Smooth muscle cell of the brain vasculature (primary cell): ENCODE measurements at places on chromosomes 5 and 9.
A peak's percentile ranks its signal among the peaks of the same experiment; 100 is the strongest.

GRCh38 chr5:27598576-27598975 lies 560.2 kb upstream of the CDH9 start:
- no peak for DNase-seq

- no peak for DNase-seq
Observed at GRCh38 chr9:137058521-137059234, 4.8 kb upstream of the ENTPD2 start.

DNA sequence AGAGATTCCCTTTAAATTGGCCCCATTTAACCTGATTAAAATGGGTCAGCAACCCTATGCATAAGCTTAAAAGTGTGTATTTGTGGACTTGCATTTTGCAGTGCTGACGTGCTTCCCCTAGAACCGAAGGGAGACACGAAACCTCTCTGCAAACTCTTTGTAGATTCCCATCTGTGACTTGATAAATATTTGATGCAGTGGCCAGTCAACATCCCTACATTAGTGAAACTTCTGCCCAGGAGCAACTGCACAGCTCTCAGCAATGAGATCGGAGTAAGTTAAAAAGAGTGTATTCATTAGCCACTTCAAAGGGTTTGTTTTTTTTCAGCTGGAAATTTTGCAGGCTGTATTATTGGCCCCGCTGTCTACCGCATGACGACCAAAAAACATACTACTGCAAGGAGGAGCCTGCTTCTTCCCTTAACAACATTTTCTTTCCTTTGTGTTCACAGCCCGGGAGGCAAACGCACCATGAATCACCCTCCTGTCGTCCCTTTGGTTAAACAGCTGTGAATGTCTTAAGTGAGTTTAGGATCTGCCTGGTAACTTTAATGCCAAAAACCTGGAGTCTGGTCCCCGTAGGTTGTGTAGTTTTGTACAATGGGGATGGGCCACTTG lies 38.0 kb upstream of the TCERG1 start:
- no peak for DNase-seq

DNA sequence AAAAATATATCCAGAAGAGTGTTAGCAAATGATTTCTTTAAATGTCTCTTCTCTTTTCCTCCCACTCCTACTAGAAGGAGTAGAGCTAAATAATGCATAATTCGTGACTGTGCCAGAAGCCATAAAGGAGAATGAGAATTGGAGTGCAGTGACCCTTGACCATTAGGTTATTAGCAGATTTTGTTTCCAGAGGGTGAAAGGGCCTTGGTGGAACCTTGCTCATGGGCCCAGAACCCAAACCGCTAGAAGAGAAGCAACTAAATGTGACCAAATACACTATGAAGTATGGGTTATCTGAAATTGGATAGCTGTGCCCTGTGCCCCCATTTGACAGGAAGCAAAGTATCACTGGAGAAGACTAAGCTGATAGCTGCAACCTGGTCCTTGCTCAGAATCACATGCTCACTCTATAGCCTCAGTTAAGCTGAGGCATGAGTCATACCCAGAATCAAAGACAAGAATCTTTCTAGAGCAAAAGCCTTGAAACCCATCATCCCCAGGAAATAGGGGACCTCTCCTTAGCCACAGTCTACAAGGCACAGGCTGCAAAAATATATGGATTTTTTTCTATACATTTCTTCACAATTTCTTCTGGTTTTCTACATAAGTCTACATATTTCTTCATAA lies 36.3 kb downstream of the CAPSL start:
- no peak for DNase-seq

DNA sequence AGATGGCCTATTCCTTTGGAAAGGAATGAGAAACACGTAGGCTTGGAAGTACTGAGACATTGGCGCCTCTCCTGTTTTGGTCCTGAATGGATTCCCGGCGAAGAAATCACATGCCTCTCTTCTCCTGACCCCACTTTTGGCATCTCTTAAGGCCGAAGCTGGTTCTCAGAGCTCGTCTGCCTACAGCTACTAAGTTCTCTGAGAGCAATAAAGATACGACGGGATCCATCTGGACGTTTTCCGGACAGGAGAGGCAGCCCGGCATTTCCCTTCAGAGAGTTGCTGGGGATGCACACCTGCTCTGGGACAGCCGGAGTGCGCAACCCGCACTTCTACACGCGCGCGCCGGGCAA lies 336.8 kb upstream of the PUM3 start:
- no peak for DNase-seq

DNA sequence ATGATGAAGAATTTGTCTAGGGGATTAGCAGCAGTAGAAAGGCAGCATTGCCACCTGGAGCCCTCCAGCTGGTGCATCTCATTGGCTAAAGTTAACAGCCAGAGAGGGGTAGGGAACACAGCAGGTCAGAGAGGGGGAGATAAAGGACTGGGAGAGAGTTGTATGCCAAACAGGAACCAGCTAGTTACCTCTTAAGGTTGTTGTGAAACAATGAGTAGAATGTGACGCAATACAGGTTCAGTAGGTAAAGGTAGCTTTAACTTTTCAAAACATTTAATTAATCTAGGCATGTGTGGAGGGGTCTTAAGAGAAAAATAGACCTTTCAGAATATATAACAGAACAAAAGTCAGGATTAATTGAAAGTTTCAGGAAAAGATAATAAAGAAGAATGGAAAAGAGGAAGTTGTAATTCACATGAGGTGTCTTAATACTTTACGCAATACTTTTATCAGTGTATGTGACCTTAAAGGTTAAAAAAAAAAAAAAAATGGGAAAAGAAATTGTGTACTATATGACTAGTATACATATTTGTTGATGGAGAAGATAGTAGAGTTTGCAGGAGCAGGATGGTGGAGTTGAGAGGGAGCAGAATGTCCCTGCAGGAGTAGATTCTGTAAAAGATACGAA lies 14.3 kb downstream of the FBXO38 start:
- no peak for DNase-seq

- no peak for DNase-seq
Observed at GRCh38 chr9:97640325-97640724, 6.7 kb downstream of the NCBP1 start.

GRCh38 chr9:83536332-83536731 lies 1.9 kb downstream of the FRMD3 start:
- DNase-seq = no peak

- peak; percentile 70 for DNase-seq
Observed at GRCh38 chr5:172559004-172559932, 81.8 kb upstream of the NEURL1B start.

DNA sequence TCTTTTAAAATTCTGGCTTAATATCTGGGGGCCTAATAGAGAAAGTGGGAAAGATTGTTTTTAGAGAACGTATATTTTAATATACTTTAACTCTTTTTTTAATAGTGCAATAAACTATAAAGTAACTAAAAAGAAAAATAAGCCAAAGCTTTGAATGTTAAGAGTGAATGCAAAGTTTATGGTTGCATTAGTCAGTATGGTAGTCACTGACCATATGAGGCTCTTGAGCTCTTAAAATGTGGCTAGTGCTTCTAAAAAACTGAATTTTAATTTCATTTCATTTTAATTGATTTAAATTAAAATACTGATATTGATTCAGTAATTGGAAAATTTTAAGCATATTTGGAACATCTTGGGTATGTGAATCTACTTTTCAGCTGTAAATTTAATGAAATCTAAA lies 310.7 kb downstream of the PJA2 start:
- DNase-seq = no peak

- DNase-seq = no peak
Observed at GRCh38 chr9:12351293-12352044, 341.7 kb upstream of the TYRP1 start.

GRCh38 chr9:113993838-113994540 lies 84.1 kb downstream of the AMBP start:
- DNase-seq = no peak

DNA sequence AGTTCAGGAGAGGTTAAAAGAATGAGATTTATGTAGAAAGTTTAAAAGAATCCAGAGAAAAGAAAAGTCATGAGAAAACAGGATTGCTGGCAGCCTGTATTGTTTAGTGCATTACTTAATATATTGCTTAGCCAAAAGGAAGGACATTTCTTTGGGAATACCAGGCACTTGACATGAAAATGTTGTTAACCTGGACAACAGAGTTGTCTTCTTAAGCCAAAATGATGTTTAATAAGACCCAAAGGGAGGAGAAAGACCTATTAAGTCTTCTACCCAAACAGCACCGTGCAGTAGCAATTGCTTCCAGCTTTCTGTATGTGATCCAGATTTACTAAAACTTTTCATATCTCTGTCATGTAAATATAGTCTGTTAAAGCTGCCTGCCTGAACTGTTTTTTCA lies 74.0 kb upstream of the PRLR start:
- no peak for DNase-seq

DNA sequence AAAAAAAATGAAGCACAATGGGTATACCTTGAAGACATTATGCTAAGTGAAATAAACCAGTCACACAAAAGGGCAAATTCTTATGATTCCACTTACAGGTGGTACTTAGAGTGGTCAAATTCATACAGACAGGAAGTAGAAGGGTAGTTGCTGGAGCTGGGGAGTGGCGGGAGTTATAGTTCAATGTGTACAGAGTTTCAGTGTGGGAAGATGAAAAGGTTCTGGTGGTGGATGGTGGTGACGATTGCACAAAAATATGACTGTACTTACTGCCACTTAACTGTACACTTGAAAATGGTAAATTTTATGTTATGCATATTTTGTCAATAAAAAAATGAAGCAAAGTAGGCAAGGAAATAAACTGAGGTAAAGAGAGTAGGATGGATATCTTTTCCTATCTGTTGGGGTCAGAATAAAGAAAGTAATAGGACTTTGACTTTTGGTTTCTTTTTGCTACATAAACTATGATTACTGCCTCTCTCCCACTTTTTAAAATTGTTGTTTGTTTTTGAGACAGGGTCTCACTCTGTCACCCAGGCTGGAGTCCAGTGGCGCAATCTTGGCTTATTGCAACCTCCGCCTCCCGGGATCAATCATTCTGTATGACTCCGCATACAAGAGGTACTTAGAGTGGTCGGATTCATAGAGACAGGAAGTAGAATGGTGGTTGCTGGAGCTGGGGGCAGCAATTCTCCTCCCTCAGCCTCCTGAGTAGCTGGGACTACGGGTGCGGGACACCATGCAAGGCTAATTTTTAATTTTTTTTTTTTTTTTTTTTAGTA lies 4.0 kb upstream of the PSAT1 start:
- DNase-seq = no peak

DNA sequence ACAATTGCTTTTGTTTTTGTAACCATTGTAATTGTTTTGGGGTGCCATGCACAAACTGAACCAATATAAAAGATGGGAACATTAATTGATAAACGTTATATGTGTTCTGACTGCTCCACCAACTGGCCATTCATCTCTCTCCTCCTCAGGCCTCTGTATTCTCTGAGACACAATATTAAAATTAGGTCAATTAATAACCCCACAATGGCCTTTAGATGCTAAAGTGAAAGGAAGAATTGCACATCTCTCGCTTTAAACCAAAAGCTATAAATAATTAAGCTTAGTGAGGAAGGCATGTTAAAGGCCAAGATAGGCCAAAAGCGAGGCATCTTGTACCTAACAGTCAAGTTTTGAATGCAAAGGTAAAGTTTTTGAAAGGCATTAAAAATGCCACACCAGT lies 448.4 kb upstream of the ITGA1 start:
- DNase-seq = no peak

GRCh38 chr9:104617418-104617817 lies 586 bp downstream of the OR13C9 start:
- DNase-seq = no peak

GRCh38 chr5:149581931-149582768 lies 852 bp downstream of the ARHGEF37 start:
- peak; percentile 68 for DNase-seq

- no peak for DNase-seq
Observed at GRCh38 chr9:14891332-14891731, 18.9 kb downstream of the FREM1 start.

DNA sequence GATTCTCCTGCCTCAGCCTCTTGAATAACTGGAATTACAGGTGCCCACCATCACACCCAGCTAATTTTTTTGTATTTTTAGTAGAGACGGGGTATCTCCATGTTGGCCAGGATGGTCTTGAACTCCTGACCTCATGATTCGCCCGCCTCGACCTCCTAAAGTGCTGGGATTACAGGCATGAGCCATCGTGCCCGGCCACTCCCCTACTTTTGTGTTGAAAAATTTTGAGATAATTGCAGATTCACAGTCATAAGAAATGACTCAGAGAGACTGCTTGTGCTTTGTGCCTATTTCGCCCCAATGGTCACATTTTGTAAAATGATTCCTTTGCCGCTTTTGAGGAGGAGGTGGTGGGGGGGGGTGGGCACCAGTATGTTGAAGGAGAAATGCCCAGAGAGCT lies 48.1 kb upstream of the SH3PXD2B start:
- no peak for DNase-seq

- DNase-seq = no peak
Observed at GRCh38 chr5:150562832-150563231, 54.9 kb downstream of the NDST1 start.

DNA sequence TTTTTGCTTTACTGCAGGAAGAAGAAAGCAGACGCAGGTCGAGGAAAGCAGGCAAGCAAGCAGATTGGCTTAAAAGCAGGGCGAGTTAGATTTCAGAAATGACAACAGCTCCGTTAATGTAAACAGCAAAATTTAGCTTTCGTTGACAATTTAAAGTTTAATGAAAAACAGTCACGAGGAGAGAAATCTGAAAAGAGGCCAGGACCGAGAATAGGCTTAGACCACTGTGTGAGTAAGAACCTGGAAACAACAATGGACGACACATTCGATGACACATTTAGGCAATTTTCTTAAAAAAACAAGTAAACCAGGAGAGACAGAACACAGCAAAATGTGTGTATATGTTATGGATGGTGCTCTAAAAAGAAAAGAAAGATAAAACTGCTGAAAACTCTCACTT lies 155.3 kb downstream of the ISOC1 start:
- DNase-seq = no peak
